ENCODE measurements at places on chromosomes 12 and 14.
A peak's percentile ranks its signal among the peaks of the same experiment; 100 is the strongest.

DNA sequence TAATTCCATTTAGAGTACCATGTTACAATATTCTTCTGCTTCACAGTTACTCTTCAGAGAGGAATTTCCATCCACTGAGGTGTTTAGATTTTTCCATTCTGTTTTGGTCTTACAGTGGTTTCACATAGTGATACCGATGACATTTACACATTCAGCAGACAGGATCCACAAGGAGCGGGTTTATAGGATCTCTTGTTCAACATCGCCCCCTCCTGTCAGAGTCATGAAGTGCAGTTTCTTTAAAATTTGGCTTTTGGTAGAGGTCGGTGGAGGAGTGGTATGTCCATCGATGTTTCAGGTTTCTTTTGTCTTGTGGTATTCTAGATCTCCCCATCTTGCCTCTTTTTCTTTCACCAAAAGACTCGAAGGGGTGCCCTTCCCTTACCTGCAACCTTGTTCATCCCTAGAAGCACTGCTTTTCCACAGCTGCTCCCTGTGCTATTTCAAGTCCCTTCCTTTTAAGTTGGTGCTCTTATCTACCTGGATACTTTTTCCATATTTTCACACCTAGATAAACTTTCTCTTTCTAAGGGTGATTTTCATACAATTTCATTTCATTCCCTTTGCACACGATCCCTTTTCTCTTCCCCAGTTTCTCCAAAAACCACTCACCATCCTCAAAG, 181.3 kb downstream of the ITPR2 start:
- peak; percentile 54 for DNase-seq

- DNase-seq, result no peak
Measured at GRCh38 chr12:56098592-56098991, 5.8 kb upstream of the PA2G4 start.

DNA sequence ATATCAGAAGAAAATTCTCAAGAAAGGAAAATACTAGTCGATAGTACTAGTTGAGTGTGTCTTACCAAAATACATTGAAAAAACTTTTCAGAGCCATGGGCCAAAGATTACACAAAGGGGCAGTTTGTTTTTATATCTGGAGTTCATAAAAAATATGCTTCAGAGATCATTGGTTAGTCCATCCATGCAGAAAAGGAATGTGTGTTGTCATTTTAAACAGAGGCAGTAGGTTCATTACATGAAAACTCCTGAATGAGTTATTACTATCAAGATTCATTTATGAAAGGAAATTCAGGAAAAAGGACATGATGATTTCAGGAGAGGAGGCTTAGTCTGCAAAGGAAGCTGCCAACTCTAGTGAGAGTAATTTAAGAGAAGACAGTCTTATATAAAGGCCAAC, 354.8 kb downstream of the AEBP2 start:
- no peak for DNase-seq

DNA sequence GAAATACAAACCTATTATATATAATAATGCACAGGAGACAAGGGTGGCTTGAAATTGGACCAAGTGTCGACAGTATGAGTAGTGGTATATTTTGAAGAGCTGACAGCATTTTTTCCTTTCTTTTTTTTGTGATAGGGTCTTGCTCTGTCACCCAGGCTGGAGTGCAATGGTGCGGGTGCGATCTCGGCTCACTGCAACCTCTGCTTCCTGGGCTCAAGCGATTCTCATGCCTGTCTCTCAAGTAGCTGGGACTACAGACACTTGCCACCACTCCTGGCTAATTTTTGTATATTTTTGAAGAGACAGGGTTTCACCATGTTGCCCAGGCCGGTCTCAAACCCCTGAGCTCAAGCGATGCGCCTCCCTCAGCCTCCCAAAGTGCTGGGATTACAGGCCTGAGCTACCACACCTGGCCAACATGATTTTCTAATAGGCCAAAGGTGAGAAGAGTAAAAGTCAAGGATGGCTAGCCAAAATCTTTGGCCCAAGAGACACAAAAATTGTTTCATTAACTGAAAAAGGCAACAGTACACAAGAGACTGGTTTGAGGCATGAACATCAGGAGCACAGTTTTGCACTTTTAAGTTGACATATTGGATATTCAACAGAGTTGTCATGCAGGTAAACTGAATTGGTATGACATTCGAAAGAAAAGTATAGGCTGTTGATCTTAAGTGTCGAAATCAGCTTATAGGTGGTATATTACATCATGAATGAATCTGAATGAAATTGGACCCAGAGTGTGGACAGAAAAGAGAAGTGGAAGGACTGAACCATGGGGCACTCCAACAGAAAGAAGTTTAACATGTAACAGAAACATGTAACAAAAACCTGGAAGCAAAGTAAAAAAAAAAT, 12.5 kb downstream of the HNRNPC start:
- DNase-seq, result no peak

- DNase-seq, result no peak
Measured at GRCh38 chr14:47674148-47674542, 1.3 kb downstream of the MDGA2 start.

DNA sequence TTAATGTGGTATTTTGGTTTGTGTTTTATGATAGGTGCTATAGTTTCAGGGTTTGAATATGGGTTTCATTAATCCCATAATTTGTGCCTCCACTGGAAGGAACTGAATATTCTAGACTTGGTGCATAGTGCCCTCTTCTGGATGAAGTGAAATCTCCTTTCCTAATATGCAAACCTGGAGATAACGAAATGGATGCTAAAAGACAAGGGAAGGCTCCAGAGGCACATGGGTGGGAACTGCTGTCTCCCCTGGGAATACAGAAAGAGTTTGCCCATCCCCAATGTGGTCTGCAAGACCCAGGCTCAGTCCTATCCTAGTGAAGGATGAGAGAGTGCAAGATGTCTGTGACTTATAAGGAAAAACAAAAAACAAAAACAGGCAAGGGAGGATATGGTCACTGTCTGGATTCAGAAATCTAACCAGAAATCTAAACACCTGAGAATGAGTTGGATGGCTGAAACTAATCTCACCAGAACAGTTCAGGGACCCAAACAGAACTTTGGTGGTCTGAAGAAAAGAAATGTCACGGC, 142.3 kb upstream of the TMPO start:
- DNase-seq, result no peak

- DNase-seq, result no peak
Measured at GRCh38 chr12:65962921-65963861, 138.9 kb downstream of the HMGA2 start.

DNA sequence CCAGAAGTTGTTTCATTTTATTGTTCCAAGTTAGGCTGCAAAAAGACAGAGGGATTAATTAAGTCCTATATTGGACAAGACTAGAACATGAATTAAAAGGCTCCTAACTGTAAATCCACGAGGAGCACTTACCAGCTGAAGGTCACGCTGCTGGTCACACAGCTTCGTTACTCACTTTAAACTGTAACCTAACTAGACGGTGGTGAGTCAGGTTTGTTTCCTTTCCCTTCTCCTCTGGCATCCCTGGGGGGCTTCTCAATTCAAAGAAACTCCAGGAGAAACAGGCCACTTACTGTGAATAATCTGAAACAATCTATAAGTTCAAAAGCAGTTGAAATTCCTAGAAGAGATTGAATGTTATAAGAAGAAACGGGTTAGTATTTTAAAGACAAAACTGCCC, 331.4 kb downstream of the BCAT1 start:
- DNase-seq, result peak; percentile 68

DNA sequence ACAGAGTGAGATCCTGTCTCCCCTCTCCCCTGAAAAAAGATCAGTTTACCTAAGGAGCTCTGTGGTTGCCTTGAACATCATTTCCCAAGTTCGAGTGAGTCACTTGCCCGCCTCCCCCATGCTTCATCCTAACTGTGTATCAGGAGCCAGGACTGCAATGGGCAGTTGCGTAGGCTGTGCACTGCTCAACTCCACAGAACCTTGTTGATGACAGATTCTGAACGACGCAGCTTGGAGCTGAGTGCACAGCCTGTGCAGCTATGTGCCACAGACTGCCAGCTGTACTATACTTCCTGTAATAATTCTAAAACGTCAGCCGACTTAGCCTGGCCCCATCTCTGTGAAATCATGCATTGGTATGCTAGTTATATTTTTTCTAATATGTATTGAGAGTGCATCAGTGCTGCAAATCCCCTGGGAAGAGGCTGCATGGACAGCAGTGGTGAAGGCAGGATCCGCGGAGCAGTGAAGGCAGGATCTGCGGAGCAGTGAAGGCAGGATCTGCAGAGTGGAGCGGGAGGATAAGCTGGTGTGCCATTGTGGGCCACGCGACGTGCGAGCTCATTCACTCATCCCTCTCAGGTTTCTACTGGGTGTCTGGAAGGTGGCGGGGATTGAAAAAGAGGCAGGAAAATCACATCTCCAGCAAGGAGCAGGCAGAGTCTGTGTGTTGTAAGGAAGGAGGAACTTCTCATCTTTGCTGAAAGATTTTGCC, 80.8 kb downstream of the GALNT9 start:
- DNase-seq, result no peak

- no peak for DNase-seq
Measured at GRCh38 chr14:65502676-65503124, 90.2 kb downstream of the FUT8 start.

- no peak for DNase-seq
Measured at GRCh38 chr14:90522571-90523191, 125.9 kb downstream of the CALM1 start.

GRCh38 chr14:32312010-32312331, 17.1 kb upstream of the AKAP6 start:
- DNase-seq, result no peak

DNA sequence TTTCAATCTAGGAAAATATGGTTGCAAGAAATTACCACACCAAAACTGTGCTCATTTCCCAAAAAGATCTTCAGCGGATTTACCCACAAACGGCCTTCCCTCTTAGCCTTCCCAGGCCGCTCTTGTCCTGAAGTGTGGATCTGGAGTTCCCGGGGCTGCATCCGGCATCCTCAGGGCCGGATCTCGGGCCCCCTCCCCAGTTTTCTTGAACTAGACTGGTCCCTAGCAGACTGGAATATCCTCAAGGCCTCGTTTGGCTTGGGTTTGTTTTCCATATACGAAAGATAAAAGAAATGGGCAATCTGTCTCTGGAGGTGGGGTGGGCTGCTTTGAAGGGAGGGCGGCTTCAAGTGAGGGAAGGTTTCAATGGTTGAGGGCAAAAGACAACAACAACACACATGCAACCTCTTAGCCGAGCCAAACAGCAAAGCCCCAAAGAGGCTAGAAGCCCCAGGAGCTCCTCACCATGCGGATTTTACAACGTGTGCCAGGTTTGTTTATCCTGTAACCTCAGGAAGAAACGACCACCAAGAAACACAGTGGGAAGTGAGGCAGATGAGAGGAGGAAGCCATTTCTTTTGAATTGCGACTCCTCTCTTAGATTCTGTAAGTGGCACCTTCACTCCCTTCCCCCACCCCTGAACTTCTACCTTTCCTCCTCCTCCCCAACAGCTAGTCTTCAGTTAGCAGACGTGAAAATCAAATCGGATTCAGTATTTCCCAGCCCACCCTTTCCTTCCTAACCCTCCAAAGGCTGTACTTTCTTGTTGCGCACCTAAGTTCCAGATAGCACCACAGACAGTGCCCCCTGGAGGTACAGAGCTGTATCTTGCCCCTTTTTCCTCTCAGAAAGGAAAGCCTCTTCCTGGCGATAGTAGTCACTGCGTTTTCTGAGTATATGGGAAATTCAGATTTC, 2.6 kb downstream of the MYF6 start:
- DNase-seq, result no peak

GRCh38 chr12:133204264-133204603, 22.9 kb downstream of the ZNF268 start:
- no peak for DNase-seq

DNA sequence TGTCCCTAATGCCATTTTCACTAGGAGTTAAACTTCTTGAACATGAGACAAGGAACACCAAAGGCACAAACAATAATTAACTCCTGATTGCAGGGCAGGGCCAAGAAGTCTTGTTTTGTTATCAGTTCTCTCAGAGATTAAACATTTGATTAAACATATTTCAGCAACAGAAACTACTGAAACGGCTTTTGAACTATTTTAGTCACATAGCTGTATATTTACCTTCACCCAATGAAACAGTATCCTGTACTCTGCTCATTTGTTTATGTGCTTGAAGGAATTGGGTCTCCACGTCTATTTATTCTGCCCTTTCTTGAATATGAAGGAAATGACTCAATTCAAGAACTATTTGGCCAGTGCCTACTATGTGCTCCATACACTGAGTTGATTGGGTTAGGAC, 51.3 kb upstream of the PTCSC3 start:
- DNase-seq, result no peak

DNA sequence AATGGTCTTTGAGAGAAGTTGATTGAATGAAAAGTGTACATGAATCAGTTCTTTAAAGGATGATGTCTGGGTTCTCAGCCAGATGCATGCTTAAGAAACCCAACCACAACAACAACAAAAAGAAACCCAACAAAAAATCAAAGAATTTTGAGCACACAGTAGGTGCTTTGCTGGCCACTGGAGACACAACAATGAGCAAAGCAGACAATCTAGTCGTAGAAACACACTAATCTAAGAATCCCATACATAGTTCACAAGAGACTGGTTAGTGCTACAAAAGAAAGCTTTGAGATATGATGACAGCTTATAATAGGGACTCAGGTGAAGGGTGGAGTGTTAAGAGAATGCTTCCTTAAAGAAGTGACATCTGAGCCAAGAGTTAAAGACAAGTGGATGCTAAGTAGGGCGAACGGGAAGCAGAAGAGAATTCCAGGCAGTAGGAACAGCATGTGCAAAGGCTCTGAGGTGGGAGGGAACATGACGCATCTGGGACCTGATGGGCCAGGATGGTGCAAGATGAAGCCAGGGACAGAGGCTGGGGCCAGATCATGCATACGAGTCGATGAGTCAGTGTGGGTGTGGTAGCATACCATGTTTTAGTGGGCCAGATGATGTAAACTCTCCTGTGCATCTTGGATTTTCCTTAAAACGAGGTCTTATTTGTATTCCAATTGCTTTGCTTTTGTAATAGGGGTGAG, 4.6 kb upstream of the HIP1R start:
- no peak for DNase-seq

GRCh38 chr12:92331383-92331782, 185.7 kb upstream of the BTG1 start:
- no peak for DNase-seq

DNA sequence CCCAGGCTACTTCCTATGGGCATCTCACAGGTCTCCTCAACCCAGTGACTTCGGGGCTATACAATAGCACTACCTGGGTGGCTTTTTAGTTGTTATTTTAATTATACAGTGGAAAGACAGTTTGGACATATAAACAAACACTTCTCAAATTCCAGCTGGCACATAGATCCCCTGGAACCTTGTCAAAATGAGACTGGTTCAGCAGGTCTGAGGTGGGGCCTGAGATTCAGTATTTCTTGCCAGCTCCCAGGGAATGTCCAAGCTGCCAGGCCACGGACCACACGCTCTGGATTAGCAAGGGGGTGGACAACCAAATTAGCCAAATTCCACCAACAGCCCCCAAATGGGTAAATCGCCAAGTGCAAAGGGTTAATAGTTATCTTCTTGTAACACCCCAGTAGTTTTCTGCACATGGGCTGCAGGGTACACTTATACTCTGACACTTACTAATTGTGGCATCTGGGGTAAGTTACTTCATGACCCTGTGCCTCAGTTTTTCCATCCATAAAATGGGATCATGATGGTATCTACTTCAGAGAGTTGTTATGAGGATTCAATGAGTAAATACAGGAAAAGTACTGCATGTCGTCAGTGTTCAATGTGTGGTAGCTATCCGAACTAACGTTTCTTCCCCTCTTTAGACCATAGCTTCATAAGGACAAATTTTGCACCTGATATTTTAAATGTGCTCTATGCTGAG, 789.4 kb upstream of the TBX3 start:
- no peak for DNase-seq
